Globus pallidus (tissue), 1 donor: ENCODE measurements at places on chromosomes 13 and 19.

GRCh38 chr19:16033136-16033530, 43.2 kb upstream of the TPM4 start:
- DNase-seq, result no peak

GRCh38 chr19:30718707-30719106, 346.5 kb downstream of the ZNF536 start:
- DNase-seq, result no peak

GRCh38 chr13:35698911-35699576, 222.6 kb upstream of the MAB21L1 start:
- no peak for DNase-seq

DNA sequence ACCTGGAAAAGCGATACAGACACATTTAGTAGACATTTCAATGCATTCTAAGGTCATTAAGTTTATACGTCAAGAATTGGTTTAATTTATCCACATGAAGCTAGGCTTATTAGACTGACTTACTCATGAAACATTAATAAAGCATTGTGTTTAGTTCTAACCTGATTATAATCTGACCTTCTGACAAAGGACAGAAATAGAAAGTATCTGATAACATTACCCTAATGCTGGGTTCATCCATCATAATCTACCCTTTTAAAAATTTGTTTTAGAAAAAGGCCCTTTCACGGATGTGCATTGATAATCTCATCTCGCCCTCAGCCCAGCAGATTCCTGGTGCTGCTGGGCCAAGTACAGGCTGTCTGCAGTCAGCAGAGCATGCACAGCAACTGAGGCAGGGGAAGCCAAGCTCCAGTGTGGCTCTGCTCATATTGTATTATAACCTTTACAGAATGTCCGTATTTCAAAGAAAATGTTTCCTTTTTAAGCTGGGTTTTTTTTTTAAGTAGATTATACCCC, 142.1 kb upstream of the MAB21L1 start:
- DNase-seq, result no peak

DNA sequence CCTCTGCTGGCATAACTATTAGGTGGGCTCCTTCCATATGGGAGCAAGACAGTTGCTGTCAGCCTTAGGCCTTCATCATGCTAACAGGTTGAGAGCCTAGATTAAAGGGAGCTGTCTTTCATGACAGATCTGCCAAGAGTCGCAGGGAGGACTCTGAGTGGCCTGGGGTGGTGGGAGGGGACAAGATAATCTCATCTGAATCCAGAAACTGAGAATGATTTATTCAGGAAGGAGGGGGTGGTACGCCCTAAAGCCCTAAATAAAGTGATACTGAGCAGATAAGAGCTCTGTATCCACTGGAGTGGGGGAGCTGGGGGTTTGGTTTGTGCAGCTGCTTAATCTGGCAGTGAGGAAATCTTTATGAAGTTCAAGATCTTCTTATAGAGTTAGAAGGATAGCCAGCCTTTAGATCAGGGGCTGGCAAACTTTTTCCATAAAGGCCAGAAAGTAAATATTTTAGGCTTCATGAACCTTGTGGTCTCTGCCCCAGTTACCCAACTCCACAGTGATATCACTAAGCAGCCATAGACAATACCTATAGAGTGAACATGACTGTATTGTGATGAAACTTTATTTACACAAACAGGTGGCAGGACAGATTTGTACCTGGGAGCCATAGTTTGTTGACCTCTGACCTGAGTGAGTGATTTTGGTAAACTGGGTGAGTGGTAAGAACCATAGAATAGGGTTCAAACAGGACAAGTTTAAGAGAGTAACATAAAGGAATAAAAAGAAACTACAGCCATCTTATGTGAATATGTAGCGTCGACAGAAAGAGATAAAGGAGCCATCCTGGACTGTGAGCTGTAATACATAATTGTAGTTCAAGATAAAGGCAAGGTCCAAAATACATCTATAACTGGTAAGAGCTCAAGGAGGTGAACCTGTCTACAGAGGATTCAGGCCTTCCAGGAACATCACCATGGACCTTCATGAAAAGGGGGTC, 9.8 kb upstream of the STK24 start:
- no peak for DNase-seq

DNA sequence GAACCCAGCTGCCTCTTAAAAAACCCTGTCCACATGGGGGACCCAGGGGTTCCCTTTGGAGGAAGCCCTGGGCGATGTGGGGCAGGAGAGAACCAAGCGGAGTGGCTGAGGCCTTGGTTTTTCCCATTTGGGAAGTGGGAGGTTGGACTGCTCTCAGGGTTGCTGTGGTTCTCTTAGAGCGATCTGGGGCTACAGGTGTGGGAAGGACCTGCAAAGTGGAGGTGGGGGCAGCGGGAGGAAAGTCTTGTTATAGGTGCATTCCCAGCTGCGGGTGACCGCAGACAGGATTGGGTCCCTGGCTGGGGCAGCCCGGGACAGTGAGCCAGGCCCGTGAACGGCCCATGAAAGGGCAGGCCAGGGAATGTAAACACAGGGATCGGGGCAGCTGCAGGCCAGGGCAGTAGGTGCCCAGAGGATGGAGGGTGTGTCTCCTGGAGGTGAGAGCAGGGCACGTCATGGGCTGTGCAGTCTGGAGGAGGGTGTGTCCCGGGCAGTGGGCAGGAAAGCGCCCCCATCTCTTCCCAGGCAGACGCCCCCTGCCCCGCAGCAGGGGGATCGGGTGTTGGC, 814 bp downstream of the SLC25A23 start:
- DNase-seq, result peak; percentile 8

DNA sequence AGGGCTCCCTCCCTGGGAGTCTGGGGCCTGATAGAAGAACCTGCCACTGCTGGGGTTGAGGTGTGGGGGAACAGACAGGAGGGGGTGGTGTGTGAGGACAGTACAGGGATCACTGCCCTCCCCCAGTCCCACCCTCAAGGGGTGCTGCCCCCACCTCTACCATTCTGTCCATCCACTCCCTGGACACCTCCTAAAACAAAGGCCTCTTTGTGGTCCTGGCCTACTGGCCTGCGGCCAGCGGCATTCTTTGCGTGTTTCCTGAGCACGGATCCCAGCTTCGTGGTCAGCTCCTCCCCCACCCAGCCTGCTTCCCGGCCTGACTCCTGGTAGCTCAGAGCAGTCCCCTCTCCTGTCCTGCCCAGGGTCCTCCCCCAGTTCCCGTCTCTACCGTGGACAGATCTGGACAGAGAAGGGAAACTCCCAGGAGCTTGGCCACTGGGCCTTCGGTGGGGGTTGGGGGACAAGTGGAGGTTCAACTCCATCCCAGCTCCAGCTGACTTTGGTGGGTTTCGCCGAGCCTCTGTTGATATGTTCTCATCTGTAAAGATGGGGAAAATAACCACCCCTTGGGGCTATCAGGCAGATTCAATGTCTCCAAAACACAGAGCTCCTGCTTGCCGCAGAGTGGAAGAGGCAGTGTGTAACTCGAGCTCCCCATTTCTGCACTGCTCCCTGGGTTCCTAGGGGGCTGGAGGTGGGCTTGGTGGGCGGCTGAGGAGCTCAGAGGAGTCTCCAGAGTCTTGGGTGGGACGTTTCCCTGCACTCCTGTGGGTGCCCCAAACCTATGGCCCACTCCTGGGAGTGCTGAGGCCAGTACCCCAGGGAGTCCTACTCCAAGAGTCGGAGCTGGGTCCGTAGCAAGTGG, 48.7 kb downstream of the LYL1 start:
- DNase-seq, result no peak

- no peak for DNase-seq
These were observed 16.9 kb upstream of the GTF2F2 start for GRCh38 chr13:45103449-45103848.

- DNase-seq, result no peak
These were observed 4.6 kb upstream of the PLPP2 start for GRCh38 chr19:295687-296370.

GRCh38 chr13:92500192-92500591, 726.4 kb upstream of the GPC6 start:
- no peak for DNase-seq

DNA sequence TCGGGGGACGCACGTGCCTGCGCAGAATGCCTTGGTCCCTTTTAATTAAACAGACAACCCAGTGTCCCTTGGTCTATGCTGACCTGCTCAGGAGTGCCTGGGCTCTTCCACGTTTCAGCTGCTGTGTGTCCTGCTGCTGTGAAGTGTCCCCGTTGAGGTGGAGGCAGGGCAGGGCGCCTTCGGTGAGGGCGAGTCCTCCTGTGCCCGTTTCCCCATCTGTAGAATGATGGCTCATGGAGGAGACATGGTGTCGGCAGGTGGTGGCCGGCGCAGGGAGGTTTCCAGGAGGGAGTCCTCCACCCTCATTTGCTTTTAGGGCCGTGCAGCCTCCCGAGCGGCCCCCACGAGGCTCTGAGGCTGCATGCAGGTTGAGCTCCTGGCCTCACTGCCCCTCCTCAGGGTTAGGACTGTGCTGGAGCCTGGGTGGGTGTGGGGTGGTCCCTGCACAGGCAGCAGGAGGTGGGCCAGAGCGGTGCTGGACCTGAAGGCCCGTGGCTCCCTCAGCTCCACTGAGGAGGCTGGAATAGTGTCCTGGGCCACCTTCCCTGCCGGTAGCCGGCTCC, 8.8 kb downstream of the STK11 start:
- no peak for DNase-seq

- DNase-seq, result no peak
These were observed 89.7 kb downstream of the DCT start for GRCh38 chr13:94389604-94390351.

- no peak for DNase-seq
These were observed 1713.2 kb upstream of the SLC10A2 start for GRCh38 chr13:104779311-104779993.

GRCh38 chr19:13417054-13417453, 89.2 kb downstream of the CACNA1A start:
- no peak for DNase-seq

- no peak for DNase-seq
These were observed 8.9 kb downstream of the IGFL3 start for GRCh38 chr19:46115396-46116106.

GRCh38 chr19:56821209-56821608, 19.3 kb downstream of the PEG3 start:
- DNase-seq, result no peak

DNA sequence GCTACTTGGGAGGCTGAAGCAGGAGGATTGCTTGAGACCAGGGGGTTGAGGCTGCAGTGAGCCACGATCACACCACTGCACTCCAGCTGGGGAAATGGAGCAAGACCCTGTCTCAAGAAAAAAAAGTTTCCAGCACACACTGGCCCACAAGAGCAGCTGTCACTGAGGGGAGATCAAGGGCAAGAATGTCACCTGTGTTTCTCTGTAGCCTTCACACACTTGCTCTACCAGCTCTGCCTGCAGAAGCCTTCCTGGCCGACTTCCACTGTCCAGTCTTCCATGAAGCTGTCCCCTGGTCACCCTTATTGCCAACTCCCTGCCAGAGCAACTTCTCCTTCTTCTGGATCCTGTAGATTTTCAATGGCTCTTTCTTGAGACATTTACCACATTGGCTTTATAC, 158.0 kb downstream of the KCTD15 start:
- no peak for DNase-seq

GRCh38 chr13:77219401-77219800, 107.5 kb downstream of the MYCBP2 start:
- no peak for DNase-seq

- no peak for DNase-seq
These were observed 254.8 kb downstream of the FGF9 start for GRCh38 chr13:21925720-21926119.

- DNase-seq, result peak; percentile 96
These were observed at the start of gene STK11 for GRCh38 chr19:1205114-1206099. Gene STK11 (plus strand): TSS chr19:1205778. CDS start chr19:1206914, 1,136 bp downstream.

DNA sequence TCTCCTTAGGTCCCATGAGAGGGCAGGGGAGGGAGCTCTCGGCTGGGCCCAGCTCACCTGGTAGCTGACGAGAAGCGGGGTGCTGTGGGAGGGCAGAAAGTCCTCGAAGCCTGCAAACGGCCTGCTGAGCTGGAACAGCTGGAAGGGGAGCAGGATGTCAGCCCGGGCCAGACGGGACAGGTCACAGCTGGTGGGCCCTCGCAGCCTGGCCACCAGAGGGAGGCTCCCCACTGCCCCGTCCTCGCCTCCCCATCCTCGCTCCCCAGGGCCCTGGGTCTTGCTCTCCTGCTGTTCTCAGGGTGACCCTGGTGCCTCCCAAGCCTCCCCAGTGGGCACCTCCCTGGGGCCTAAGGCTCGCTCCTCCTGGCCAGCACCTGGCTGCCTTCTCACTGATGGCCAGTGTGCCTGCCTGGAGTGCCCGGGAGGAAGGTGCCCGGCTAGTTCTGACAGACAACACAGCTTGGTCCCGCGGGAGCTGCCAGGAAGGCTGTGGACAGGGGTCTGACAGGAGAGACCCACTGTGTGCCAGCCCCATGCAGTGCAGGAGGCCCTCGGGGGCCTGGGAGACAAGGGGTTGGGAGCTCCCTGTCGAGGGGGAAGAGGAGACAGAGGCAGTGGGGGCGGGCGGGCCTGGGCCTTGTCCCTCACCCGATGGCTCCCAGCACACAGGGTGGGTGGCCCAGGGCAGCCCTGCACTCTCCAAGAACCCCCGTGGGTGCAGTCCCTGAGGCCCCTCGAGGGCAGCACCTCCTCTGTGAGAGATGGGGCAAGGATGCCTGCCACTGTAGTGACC, 20.3 kb downstream of the GPX4 start:
- no peak for DNase-seq

DNA sequence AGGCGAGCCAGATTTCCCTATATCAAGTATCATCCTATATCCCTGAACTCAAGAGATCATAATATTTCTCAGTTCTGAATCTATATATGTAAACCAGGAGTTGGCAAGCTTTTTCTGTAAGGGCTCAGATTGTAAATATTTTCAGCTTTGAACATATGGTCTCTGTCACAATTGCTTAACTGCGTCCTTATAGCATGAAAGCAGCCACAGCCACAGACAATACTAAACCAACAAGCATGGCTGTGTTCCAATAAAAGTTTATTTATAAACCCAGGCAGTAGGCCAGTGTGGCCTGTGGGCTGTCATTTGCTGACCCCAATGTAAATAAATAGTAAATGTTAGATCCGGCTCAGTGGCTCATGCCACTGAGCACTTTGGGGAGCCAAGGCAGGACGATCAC, 12.2 kb upstream of the MYH14 start:
- no peak for DNase-seq

GRCh38 chr19:54875506-54875905, 1.5 kb downstream of the FCAR start:
- peak; percentile 61 for DNase-seq

DNA sequence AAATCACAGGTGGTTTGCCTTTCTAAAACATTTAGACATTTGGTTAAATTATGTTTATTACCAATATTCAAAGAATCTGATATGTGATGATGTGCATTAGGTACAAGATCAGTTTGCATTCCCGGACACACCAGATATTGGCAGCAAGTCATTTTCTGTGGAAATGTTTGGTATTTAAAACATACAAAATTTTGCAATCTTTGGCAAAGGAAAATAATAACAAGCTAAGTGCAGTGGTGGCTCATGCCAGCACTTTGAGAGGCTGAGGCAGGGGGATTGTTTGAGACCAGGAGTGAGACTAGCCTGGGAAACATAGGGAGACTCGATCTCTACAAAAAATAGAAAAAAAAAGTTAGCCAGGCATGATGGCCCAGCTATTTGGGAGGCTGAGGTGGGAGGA, 29.1 kb upstream of the TSC22D1 start:
- DNase-seq, result no peak

DNA sequence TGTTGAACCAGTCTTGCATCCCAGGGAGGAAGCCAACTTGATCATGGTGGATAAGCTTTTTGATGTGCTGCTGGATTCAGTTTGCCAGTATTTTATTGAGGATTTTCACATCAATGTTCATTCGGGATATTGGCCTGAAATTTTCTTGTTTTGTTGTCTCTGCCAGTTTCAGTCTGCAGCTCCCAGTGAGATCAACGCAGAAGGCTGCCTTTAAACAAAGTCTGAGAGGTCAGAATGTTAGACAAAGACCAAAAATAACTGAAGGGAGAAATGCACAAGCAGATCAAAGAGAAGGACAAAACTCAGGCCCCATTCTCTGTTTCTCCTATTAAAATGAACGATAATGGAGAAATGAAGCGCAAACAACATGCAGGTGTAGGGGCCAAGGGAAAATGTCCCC, 170.4 kb downstream of the NHLRC3 start:
- no peak for DNase-seq
